ENCODE measurements at places on chromosomes 1 and 21.

DNA sequence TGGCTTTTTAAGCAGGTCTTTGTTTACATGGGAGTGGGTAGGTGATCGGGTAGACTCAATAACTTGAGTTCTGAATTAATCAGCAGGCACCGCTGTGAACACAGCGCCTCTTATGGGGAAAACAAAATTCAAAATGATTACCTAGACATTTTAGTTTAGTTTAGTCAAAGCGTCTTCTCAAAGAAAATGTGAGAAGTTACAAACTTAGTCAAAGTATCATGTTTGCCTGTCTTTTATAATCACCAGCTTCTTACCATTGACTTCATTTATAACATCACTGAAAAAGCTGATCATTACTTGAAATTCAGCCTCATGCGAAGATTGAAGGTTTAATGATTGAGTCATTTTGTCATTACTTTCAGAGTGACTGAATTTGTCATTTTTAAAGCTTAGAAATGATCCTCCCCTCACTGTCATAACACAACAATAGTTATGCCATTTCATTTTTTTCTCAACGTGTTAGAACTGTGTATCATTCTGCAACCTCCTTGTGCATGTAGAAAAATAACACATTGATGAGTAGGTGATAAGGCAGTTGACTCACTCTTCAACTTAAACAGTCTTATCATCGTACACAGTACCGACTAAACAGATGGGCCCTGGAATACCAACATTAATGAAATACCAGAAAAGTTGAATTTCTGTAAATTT lies 188.5 kb downstream of the NFIA start:
- no peak for DNase-seq

GRCh38 chr1:168529518-168529917 lies 14.3 kb downstream of the XCL2 start:
- no peak for DNase-seq

DNA sequence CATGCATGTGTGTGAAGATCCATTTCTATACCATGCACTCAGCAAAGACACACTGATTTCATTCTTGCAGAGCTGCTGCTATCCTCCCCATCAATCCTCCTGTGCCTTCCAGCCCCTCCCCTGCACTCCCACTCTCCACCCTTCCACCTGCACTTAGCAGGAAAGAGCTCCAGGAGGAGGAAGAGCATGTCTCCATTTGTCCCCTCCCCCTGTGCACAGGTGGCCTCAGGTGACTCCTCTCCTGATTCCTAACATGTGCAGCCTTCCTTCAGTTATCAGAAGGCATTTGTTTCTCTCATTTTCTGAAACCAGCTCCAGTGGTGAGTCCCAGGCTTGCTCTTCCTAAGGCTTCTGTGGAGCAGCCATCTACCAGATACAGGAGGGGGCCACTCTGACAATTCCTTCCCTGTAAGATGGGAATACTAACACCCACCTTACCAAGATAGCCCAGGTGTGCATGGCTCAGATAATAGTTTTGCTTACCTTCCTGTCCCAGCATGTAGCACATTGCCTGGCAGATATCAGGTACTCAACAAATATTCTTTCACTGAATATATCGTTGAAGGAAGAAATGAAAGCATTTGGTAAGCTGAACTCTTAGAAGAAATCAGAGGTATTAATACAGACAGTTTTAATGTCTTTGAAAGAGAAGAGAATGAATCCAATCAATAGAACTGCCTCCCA lies 21.9 kb upstream of the FAM3B start:
- no peak for DNase-seq

- DNase-seq: no peak
Measured at GRCh38 chr1:227869279-227869842, 53.9 kb downstream of the PRSS38 start.

- DNase-seq: no peak
Measured at GRCh38 chr1:172585861-172586260, 52.9 kb downstream of the SUCO start.

- no peak for DNase-seq
Measured at GRCh38 chr1:94669198-94669597, 127.6 kb upstream of the F3 start.

- DNase-seq: no peak
Measured at GRCh38 chr21:15054606-15055239, 10.1 kb downstream of the NRIP1 start.

GRCh38 chr1:207277241-207277640 lies 44.2 kb upstream of the CD55 start:
- DNase-seq: no peak

DNA sequence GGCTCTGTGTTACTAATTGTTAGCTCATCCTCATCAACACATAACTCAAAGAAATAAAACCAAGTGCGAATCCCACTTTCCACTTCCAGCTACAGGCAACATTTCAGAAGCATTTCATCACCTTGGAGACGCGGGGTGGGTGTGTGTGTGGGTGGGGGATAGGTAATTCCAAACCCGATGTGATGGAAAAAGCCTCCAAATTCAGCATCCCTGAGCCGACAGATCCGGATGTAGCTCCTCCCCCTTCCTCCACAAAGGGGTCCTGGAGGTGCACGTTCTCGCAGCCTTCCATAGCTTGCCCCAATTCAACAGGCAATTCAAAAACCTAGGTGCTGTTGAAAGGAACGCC lies 486 bp downstream of the HSPA13 start:
- DNase-seq: no peak

- no peak for DNase-seq
Measured at GRCh38 chr1:85822696-85823095, 114.5 kb upstream of the ZNHIT6 start.

Measured in CD4-positive, alpha-beta T cell treated with Interleukin-4 for 1 hour (primary cell).